ENCODE measurements at places on chromosomes 5 and 9.

DNA sequence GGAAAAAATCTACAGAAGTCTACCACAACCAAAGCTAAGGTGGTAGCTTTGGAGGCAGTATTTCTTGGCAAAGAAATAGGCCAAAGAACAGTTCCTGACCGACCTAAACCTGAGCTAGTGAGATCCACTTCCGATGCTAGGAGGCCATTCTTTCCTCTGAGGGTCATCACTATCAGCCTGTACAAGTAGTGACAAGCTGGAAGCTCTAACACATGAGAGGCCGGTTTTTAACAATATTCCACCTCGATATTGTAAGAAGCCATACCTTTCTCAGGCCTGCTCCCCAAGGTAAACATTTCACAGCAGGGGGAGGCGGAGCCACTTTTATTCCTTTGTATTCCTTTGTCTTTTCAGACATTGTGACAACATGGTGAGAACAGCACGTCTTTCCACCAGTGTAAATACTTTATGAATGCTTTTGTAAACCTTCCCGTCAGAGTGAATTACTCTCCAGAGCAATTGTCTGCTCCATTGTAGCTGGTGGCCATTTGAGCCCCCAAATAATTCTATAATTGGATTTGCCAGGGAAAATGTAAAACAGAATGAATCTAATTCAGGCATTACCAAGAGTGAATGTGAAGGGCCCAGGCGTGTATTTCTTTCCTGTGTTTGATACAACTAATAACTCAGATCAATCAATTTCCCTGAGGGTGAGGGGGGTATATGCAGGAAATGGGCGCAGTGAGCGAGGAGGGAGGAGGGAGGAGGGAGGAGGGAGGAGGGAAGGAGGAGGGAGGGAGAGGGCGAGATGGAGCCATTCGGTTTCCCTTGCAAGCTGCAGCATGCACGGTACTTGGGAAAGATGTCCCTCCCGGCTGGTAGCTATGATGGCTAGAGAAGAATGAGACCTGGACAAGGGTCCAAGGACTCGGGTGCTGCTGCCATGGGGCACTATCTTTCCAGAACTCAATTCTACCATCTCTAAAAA, 166.6 kb downstream of the CDK5RAP2 start:
- DNase-seq: no peak

DNA sequence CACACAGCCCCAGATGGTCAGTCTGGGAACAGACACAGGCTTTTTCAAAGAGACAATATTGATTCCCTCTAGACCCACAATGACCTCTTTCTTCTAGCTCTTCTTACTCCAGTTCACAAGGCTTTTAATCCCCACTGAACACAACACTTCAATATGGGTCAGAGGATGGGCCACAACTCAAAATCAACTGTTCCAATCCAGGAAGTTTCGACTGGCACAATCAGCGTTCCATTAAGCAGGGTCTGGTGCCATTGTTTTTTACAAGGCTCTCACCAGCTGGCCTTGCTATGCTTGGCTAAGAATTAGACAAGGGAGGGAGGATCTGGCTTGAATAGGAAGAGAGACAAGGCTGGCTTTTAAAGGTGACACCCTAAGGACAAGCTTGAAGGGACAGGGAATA, 199.4 kb upstream of the SLC24A2 start:
- DNase-seq: no peak

GRCh38 chr9:90198956-90199355, 443.7 kb downstream of the DIRAS2 start:
- DNase-seq: no peak

DNA sequence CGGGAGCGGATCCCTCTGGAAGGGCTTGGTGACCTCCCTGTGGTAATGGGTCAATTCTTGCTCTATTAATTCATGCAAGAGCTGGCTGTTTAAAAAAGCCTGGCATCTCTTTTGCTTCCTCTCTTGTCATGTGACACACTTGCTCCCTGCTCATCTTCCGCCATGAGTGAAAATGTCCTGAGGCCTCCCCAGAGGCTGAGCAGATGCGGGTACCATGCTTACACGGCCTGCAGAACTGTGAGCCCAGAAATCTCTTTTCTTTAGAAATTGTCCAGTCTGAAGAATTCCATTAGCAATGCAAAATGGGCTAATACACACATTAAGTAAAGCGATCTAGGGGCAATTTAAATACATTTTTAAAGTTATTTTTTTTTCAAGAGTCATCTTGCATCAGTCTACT, 48.7 kb upstream of the CDK20 start:
- DNase-seq: no peak

- DNase-seq: no peak
Observed at GRCh38 chr9:311841-312240, 97.2 kb downstream of the DOCK8 start.

GRCh38 chr5:58048954-58049353, 410.9 kb downstream of the PLK2 start:
- no peak for DNase-seq

DNA sequence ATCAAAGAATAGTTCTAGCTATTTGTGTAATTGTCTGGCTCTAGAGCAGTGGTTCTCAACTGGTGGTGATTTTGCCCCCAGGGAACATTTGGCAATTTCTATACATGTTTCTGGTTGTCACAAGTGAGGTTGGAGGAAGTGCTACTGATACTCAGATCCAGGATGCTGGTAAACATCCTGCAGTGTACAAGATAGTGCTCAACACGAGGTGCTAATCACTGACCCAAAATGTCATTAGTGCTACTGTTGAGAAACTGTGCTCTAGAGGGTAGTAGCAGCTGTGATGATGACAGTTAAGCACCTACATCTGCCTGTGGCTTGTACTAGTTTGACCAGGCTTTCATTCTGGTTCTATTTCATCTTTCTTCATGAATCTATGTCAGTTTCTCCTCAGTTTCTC, 22.1 kb downstream of the LRRC19 start:
- no peak for DNase-seq

- no peak for DNase-seq
Observed at GRCh38 chr9:136764301-136764891, at the start of gene LCN15. LCN15 (minus strand) TSS chr9:136764518; CDS start chr9:136764488, 30 bp downstream.

- DNase-seq: no peak
Observed at GRCh38 chr5:75310212-75310611, 26.8 kb upstream of the HMGCR start.

DNA sequence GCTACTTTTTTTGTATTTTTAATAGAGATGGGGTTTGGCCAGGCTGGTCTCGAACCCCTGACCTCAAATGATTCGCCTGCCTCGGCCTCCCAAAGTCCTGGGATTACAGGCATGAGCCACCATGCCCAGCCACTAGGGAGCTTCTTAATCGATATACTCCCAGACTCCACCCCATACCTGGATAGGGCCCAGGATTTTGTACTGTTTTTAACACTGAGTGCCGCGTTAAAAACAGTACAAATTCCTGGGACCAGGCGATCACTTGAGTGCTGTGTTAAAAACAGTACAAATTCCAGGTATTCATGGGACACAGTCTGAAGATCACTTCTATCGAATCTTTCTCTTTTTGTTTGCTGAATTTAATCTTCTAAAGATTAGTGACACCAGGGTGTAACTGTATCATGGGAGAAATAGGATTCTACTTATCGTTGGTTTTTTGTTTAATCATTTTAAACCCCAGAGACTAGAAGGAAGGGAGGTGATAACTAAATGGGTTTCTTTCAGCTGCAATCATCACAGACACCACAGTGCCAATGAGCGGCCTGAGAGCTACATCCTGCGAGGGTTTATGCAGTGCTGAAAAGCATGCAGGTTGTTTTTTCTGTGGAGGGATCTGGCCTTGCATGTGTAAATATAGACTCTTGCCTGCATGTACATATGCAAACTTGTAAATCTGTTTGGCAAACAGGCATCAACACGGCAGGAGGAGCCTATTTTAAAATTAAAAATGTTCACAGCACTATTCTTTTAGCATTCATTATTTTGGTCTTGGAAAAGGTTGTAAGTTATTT, 303.8 kb upstream of the WWC1 start:
- DNase-seq: no peak

DNA sequence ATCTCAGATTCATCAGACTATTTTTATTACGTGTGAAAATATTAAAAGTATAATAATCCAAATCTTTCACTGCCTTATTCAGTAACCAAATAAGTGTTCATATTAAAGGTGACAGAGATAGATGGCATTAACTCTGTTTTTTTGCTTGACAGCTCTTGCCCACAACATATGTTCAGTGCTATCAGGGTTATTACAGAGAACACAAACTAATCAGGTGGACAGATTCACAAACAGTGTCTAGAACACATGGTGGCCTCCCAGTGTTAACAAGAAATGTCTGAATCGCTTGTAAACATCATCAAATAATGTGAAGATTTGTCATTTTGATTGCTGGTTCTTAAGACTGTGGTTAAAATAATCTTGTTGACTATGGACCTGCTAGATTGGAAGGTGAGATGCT, 609.1 kb upstream of the GRAMD2B start:
- DNase-seq: no peak

DNA sequence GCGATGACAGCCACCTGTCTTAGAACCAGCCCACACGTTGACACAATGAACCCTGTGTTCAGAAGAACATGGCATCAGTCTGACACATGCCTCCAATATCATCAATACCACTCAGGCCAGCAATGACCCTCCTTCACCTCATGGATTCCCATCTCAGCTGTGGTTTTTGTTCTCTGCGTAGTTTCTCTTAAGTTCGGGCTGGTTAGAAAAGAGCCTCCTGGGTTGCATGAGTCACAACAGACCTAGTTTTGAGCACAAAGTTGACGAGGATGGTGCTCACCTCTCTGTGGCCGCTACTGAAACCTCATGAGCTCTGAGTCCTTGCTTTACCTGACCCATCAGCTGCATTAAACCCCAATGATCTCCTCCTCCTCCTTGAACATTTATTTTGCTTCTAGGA, 299.9 kb downstream of the SPOCK1 start:
- DNase-seq: no peak

DNA sequence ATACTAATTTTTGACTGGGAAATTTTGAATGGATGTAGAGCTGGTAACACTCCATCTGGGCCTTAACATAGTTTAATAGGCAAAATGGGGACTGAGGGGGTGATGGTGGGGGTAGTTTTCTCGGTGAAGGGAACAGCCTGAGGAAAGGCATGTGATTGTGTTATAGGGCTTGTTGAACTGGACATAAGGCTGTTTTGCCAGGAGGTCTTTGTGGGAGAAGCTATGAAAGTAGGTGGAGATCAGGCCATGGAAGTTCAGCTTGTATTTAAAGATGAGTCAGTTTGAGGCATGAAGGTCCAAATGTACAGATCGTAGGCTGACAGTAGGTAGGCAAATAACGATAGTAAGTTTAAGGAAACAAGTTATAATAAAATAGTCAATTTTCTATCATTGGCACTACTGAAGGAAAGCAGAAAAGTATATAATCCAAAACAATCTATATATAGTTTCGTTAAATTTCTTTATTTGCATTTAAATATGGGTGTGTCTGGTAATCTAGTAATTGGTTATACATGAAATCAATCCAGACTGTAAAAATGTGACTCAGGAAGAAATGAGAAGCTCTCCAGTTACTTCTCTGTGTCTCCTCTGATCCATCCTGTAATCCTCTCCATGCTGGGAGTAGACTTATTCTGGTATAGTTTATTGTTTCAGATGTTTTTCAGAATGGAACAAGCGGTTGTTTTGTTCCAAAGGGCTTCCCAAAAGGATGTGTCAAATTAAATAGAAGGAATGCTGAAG, 2.8 kb downstream of the CSNK1G3 start:
- no peak for DNase-seq

GRCh38 chr5:6554812-6555211, 78.0 kb downstream of the NSUN2 start:
- no peak for DNase-seq

GRCh38 chr9:98121058-98121457, 2.0 kb upstream of the TRIM14 start:
- no peak for DNase-seq

GRCh38 chr5:141825791-141826560, 52.2 kb downstream of the PCDH1 start:
- no peak for DNase-seq

- no peak for DNase-seq
Observed at GRCh38 chr9:108845947-108846346, 9.8 kb downstream of the ACTL7B start.

DNA sequence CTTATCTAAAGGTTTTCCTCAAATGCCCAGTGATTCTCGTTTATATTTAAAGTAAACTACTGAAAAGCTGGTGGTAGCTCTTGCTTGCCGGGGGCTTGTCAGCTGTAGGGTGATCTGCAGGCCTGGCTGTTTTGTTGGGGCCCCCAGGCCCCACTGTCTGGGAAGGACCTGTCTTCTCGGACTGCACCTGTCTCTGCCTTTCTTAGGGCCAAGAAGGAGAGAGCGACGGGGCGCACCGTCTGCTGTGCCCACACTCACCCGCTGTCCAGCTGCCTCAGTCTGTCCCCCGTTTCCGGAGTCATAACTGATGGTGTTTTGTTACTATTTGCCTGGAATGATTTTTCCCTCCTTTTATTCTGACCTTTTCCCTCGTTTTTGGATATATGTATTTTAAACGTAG, 94.1 kb upstream of the CACNA1B start:
- no peak for DNase-seq

DNA sequence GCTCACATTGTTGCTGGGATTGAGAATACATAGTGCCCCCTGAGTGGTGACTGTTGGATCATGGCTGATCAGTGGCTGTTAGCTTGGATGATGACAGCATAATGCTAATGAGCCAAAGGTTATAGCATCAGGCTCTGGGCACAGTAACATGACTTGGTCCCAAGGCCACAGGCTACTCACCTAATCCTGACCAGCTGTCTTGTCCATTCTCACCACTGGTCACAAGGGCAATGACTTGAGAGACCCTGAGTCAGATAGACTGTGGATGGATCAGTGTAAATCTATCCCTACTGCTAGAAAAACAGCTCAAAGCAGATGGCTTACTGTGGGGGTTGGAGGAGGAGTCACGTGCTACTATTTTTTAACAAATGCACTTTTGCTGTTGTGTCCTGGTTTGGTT, 74.7 kb downstream of the AOPEP start:
- DNase-seq: no peak

- no peak for DNase-seq
Observed at GRCh38 chr9:85216601-85217000, 525.2 kb downstream of the AGTPBP1 start.

- no peak for DNase-seq
Observed at GRCh38 chr5:172403189-172403796, 51.0 kb downstream of the SH3PXD2B start.

DNA sequence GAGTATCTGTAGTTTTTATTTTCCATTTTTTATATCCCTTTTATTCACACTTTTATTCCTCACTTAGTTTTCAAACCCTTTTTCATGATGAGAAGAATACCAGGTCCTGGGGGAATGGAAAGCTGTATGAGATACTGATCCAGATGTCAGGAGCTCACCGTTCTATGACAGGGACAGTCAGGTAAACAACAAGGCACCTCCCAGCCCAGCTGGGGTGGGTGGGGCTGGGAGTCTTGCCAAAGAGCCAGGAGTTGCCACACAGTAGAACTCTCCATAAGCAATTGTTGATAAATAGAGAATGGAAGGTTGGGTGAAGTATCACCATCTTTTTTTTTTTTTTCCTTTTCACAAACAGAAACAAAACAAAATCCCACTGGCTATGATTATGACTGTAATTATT, 225.8 kb downstream of the NSG2 start:
- DNase-seq: no peak

- DNase-seq: no peak
Observed at GRCh38 chr9:90365666-90366065, 277.0 kb downstream of the DIRAS2 start.

All from stimulated activated CD4-positive, alpha-beta T cell treated with anti-CD3 and anti-CD28 coated beads, Interleukin-15, amount 100 ng/mL, for 1 hour (primary cell).